Stimulated activated CD4-positive, alpha-beta T cell treated with anti-CD3 and anti-CD28 coated beads, Interleukin-4, amount 100 ng/mL, for 4 hours (primary cell): ENCODE measurements at places on chromosomes 4 and X.

- DNase-seq, result no peak
Measured at GRCh38 chrX:101262590-101262989, 28.5 kb downstream of the TAF7L start.

DNA sequence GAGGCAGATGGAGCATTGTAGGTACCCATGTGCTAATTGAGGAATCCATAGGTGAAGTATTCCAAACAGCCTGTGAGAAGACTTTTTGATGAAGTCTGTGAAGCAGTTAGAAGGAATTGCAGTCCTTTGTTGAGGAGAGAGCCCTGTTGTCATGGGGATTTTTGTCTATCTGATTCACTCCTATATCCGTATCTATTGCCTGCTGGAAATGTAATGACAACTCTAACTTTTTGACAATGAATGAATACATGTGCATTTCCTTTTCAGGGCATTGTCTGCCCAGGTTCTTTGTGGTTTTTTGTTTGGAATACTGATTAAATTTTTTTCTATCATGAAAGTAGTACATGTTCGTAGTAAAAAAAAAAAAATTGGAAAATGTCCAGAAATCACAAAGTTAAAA, 31.1 kb downstream of the STK32B start:
- DNase-seq, result no peak

- no peak for DNase-seq
Measured at GRCh38 chr4:148980782-148981480, 538.7 kb upstream of the NR3C2 start.

DNA sequence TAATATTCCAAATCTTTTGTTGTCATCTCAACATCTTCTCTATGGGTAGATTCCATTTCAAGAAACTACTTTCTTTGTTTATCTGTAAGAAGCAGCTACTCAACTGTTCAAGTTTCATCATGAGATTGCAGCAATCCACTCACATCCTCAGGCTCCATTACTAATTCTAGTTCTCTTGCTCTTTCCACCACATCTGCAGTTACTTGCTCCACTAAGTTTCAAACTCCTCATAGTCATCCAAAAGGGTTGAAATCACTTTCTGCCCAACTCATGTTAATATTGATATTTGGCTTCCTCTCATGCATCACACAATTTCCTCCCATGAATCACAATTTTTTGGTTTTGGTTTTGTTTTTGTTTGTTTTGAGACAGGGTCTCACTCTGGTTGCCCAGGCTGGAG, 35.7 kb downstream of the ADH5 start:
- no peak for DNase-seq

DNA sequence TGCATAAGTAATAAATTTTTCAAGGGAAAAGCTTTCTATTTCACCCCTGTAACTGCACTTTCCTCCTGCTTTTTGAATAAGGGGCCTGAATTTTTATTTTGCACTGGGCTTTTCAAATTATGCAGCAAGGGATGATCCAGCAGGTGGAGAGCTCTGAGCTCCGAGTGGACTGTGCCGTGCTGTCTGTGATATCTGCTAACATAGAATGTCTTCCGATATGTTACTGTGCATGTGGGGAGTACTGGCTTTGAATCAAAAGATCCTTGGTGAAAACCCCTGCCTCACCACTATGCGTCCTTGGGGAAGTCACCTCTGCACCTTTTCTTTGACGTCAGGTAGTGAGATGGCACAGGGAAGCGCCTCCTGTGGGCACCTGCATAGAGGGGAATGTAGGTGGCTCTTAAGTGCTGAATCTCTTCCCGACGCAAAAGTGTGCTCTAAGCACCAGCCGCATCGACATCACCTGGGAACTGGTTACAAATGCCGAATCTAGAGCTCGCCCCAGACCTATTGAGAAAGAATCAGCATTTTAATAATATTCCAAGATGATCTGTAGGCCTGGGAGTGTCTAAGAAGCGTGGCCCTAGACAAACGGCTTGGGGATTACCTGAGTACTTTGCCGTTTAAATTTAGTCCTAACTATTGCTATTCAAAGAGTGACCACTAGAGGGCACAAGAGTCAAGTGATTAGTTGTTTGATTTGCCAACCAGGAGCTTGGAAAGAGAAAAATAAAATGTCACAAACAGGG, 19.2 kb upstream of the WFS1 start:
- no peak for DNase-seq

GRCh38 chr4:80049402-80049801, 23.6 kb downstream of the ANTXR2 start:
- no peak for DNase-seq

GRCh38 chr4:57220172-57220571, 110.0 kb upstream of the IGFBP7 start:
- DNase-seq, result no peak

GRCh38 chr4:101178731-101179130, 168.6 kb downstream of the PPP3CA start:
- DNase-seq, result no peak

DNA sequence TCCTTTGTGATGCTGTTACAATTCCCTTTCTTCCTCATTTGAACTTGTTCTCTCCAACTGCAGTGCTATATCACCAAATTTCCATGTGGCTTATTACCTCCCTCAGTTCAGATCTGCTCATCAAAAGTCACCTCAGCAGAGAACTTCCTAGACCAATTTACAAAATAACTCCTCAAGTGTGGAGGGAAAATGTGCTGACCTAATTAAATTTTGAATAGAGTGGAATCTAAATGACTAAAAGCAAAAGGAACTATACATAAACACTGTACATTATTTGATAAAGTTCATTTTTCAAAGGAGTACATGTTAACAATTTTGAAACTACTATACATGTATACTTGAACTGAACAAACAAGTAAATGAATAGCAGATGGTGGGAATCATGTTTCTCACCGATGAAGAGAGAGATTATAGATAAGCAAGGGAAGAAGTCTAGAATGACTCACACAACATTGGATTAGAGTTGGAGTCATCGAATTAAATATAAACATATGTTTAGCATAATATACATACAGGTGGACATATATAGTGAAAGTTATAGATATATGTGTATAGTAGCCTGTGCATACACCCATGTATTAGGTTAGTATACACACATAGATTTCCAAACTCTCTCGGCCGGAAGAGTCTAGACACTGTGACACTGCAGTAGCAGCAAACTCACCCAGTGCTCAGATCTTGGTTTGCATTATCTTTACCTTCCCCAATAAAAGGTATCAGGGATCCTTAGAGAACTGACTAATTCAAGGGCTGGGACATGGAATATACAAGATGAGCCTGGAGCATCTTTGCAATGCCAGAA, 318.7 kb downstream of the PCDH18 start:
- no peak for DNase-seq

DNA sequence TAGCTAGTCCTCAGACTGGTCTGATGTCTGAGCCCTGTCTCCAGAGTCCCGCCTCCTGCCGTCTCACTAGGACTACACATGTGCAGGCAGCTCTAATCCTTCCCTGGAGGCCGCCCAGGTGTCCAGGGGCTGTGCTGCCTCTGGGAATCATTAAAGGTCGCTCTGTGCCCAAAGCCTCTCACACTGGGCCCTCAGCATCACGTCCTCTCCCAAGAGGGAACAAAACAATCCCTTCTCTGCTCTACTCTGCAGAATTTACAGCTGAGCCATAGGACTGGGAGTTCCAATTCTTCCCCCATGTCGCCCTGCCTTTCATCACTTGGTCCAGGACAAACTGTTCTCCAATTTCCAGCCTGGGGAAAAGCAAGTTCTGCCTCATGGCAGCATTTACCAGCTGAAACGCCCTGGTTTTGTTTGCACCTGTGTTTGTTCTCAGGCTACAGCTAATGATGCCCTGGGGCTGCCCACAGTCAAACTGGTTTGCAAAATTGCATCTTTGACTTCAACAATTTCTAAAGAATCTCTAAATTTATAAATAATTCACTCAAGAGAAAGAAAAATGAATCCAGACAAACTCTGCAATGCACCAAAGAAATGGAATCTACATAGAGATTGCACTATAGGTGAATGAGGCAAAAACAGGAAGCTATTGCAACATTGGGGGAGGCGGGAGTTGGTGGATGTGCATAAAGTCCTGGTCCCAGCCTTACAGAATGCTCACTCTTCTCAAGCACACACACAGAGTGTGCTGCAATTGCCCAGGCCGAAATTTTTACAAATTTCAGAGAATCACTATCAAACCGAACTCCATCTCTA, 7.2 kb upstream of the MRFAP1 start:
- no peak for DNase-seq

DNA sequence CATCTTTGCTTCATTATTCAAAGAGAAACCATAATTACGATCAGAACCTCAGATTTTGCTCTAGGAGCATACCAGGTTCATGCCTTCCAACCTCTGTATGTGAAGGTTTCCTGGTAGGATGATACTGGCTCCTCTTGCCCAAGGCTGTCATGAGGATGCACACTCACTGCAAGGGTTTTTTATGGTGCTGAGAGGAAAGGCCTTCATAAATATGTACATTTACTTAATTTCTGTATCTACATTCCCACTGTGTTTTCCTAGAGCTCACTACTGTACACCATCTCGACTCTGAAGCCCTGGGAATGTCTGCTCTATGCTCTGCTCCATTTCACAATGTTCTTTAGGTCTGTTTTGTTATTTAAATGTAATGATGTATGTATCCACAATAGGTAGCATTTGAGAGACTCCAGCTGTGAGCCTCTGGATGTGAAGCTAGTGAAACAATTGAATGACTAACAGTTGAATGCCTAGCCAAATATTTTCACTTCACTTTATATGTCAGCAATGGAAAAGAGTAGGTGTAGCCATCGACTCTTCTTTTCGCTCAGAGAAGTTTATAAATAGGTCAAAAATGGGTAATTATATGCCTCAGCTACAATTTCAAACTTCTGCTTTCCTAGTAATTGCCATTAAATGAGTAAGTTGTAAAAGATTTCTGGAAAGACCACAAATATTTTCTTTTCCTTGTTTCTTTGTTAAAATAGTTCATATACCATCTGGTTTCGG, 228.0 kb downstream of the PALLD start:
- no peak for DNase-seq

DNA sequence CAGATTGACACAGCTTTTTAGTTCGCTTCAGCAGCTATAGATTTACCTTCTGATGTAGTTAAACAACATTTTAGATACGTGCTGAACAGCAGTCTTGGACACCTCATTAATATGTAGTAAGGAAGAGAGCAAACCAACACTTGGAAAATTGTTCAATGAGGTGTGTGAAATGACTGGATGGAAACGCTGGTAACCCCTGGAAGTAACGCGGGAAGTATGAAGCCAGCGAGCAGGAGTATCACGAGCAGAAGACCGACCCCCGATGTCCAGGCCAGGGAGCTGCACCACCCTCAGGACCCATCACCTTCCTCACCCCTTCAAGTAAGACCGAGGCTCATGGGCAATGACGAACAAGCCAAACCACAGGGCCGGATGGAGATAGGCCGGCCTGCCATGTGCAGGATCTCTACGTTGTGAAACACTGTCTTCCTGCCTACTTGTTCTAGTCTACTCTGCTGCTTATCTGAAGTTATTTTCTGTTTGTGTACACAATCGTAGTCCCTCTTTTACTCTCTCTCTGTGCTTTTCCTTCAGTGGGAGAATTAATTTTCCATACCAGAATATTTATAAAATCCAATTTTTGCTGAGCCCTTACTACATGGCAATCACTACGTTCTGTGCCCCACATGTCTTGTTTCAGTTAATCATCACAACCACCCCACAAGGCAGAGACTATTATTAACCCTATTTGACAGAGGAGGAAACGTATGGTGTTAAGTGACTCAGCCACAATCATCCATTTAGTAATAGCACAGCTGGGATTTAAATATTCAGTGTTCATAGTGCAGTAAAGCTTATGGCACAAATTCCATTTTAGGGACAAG, 221.7 kb downstream of the APBB2 start:
- DNase-seq, result no peak

- no peak for DNase-seq
Measured at GRCh38 chr4:85703096-85703495, 228.1 kb downstream of the ARHGAP24 start.
